ENCODE measurements at places on chromosomes 12 and 14.
A peak's percentile ranks its signal among the peaks of the same experiment; 100 is the strongest.

DNA sequence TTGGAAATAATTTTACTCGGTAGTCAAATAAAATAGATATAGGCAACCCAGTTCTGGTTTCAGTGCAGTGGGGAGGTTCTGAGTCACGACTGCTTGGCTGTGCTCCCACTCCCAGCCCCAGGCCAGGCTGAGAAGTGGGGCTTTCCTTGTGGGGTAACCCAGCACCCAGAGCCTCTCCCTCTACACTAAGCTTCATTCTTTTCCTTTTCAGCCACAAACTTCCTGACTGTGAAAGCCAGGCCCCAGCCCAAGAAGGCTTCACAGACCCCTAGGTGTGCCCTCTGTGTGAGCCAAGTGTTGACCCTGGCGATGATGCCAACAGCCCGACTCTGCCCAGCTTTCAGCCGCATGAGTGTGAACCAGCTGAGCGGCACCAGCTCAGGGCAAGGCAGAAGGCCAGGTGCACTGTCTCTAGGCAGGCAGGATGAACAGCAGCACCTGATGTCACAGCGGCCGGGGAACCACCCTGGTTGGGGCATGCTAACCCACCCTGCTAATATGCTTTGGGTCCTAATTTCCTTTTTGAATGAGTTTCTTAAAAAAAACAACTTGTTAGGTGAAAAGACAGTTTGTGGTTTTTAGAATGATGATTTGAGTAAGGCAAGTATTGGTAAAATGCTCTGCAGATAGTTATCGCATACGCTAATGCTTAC, 42.2 kb upstream of the ATP23 start:
- DNase-seq = no peak

GRCh38 chr12:79262938-79263337, 398.4 kb downstream of the SYT1 start:
- no peak for DNase-seq

DNA sequence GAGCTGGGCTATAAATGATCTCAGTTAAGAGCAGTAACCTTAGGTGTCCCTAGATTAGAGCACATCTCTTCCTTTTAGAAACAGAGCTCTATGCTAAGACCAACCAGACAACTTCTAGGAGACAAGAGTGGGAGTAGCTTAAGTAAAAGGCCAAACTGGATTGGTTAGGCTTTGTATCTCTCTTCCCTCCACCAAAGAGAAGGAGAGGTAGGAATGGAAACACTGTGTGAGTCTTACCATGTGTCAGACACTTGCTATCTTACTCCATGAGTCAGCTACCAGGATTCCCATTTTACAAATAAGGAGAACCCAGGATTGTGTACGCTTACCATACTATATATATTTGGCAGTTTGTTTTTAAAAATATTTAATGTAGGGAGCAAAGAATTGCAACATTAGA, 122.9 kb downstream of the PAX9 start:
- no peak for DNase-seq

DNA sequence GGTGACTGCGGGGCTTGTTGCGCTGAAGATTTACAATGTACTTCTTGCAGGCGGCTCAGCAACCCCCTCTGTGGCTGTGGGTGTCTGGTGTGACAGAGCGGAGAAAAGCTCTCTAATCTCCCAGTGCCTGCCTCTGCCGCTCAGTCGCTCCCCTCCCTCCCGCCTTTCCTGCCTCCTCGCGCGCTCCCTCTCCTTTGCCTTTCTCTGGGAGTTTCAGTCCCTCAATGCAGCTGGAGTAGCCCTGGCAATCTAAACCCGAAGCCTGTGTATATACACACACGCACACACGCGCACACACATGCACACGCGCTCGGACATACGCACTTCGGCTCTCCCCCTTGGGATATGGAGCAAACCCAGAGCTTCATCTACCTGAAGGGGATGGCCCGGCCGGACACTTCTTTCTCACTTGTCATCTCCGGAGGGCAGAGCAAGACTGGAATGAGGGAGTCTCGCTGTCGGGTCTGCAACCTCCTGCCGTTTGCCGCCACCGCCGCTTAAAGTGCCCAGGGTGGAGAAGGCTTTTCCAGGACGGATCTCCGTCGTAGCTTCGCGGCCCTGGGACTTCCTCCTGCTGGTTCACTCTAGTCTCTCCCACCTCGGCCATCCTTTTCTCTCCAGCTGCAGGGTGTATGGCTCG, 599 bp upstream of the TRHDE start:
- peak; percentile 56 for DNase-seq

DNA sequence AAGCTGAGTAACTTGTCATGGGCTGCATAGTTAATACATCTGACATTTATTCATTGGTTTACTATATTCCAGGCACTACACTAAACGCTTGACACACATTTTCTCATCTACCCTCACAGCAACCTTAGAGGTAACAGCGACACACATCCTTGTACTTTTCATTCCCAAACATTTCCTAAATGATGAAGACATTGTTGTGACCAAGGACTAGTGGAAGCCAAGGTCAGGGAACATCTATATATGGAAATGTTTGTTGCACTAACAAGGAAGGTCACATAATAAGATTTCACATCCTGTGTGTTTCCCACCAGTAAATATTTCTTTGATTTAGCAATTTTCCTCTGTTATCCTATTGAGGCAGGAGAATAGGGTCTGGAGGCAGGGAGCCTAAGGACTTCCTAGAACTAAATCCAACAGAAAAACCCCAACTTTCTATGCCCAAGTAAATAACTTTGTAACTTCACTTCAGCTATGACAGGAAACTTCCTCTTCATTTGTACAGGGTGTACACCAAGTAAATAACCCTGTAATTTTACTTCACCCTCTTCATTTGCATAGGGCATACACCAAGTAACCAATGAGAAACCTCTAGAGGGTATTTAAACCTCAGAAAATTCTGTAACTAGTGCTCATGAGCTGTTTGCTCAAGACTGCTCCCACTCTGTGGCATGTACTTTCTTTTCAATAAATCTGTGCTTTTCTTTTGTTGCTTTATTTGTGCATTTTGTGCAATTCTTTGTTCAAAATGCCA, 48.4 kb downstream of the ZNF641 start:
- DNase-seq = no peak

DNA sequence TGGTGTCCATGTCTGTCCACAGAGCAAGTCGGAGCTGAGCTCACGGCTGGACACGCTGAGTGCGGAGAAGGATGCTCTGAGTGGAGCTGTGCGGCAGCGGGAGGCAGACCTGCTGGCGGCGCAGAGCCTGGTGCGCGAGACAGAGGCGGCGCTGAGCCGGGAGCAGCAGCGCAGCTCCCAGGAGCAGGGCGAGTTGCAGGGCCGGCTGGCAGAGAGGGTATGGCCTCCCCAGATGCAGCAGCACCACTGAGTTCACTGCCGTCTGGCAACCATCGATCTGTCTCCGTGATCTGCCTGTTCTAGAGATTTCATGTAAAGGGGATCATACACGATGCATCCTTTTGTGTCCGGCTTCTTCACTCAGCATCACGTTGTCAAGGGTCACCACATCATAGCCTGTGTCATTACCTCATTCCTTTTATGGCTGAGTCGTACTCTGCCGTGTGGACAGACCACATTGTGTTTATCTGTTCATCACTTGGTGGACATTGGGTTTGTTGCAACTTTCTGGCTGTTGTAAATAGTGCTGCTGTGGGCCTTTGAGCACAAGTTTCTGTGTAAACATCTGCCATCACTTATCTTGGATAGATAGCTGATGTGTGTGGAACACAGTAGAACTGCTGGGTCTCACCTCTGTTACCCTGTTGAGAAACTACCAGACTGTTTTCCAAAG, 21.9 kb downstream of the HIP1R start:
- DNase-seq = peak; percentile 73

- DNase-seq = no peak
Observed at GRCh38 chr12:79183926-79184325, 319.4 kb downstream of the SYT1 start.

DNA sequence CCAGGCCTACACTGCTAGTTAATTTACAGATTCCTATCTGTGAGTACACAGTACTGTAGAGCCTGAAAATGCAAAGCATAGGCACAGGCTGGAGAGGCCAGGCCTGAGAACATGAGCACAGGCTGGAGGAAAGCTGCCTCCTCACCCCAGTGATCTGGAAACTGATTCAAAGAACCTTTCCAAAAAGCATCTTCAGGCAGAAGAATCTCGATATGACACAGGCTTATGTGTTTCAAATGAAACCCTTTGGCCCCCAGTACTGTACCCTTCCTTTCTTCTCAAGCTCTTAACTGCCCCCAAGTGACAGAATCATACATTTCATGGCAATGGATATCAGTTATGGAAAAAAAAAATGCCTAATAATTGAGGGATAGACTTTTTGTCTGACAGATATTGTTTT, 122.0 kb downstream of the KCNC2 start:
- peak; percentile 1 for DNase-seq

DNA sequence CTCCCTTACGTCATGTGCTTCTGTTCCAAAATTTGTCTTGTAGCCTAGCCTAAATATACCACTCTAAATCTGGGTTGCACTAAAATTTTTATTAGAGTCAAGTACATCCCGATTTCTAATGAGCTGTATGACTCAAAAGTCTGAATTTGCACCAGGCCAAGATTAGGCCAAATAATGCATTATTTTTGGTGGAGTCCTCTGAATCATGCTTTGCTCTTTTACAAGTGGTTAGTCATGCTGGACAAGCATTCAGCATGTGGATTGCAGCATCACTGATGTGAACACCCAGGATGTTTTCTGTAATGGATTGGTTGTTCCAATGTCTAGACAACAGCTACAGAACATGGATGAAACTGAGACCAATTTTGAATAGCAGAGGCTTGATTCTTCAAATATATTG, 23.7 kb downstream of the HEBP1 start:
- no peak for DNase-seq
